Upper lobe of right lung (tissue), 1 donor: ENCODE measurements at places on chromosomes 1 and 21. TPM values are rescaled to one million over a fixed set of nuclear protein-coding genes. Genes with fewer than 3 reads are reported as not detected.
A peak's percentile ranks its signal among the peaks of the same experiment; 100 is the strongest.

GRCh38 chr1:60387175-60387574 lies 313.6 kb upstream of the C1orf87 start:
- H3K4me1 ChIP-seq = no peaks in the 10 kb centered on the region
- no peak overlapping the region for H3K4me3 ChIP-seq
- H3K27me3 ChIP-seq = no peaks in the 10 kb centered on the region
- H3K36me3 ChIP-seq = no peaks in the 10 kb centered on the region
- H3K27ac ChIP-seq = no peak overlapping the region
- no peak for DNase-seq

DNA sequence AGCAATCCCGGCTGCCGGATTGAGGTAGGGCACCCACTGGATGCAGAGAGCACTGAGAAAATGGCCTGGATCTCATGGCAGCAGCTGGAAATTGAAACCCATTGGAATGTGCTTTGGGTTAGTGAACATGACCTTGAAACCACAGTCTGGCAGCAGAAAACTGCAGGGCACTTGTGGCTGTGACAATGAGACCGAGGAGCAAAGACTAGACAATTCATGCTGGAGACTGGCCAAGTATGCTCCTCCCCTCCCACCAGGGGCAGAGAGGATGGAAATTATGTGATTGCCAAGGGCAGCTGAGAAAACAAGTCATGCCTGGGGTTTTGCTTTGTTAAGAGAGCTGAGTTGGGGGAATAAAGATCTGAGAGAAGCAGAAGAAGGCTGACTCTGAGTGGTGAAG lies 60.7 kb downstream of the ZNF697 start:
- no peak overlapping the region for H3K4me3 ChIP-seq
- H3K36me3 ChIP-seq = no peaks in the 10 kb centered on the region
- H3K27ac ChIP-seq = no peak overlapping the region
- peaks cover 12% of the 10 kb centered on the region for H3K4me1 ChIP-seq
- DNase-seq = no peak

- no peaks in the 10 kb centered on the region for H3K36me3 ChIP-seq
- peak; percentile 19 for DNase-seq
- no peak overlapping the region for H3K27ac ChIP-seq
- H3K4me3 ChIP-seq = no peak overlapping the region
- no peaks in the 10 kb centered on the region for H3K4me1 ChIP-seq
Measured at GRCh38 chr1:30405631-30406212, 317.7 kb downstream of the MATN1 start.

GRCh38 chr1:235823684-235824083 lies 43.0 kb downstream of the LYST start:
- H3K4me1 ChIP-seq = no peaks in the 10 kb centered on the region
- no peak for DNase-seq
- H3K4me3 ChIP-seq = no peak overlapping the region
- peaks cover 10% of the 10 kb centered on the region for H3K36me3 ChIP-seq

DNA sequence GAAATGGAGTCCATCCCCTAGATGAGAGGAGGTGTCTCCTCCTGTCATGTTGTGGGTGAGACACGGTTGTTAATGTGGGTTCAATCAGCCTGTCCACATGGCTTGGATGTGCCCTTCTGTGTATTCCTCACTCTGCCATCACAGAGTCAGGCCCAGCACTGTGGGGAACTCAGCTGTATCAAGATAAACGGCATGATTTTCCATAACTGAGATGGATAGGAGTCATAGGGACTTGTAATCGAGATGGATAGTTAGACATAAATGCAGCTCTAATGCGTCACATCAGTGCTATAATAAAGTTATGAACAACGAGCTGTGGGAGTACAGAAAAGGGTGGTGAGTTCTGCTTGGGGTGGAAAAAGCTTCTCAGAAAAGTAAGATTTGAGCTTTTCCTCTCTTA lies 152.9 kb downstream of the RWDD3 start:
- H3K27me3 ChIP-seq = no peaks in the 10 kb centered on the region
- no peaks in the 10 kb centered on the region for H3K4me1 ChIP-seq
- no peak overlapping the region for H3K27ac ChIP-seq
- DNase-seq = no peak
- H3K4me3 ChIP-seq = no peak overlapping the region
- no peaks in the 10 kb centered on the region for H3K36me3 ChIP-seq

- H3K4me1 ChIP-seq = no peaks in the 10 kb centered on the region
- no peak for DNase-seq
- no peak overlapping the region for H3K4me3 ChIP-seq
- no peak overlapping the region for H3K27ac ChIP-seq
- no peaks in the 10 kb centered on the region for H3K36me3 ChIP-seq
Measured at GRCh38 chr1:107559881-107560280, 405.1 kb downstream of the VAV3 start.

GRCh38 chr1:117070124-117070523 lies 10.0 kb downstream of the TTF2 start:
- DNase-seq = no peak
- no peaks in the 10 kb centered on the region for H3K4me1 ChIP-seq
- H3K27ac ChIP-seq = no peak overlapping the region

DNA sequence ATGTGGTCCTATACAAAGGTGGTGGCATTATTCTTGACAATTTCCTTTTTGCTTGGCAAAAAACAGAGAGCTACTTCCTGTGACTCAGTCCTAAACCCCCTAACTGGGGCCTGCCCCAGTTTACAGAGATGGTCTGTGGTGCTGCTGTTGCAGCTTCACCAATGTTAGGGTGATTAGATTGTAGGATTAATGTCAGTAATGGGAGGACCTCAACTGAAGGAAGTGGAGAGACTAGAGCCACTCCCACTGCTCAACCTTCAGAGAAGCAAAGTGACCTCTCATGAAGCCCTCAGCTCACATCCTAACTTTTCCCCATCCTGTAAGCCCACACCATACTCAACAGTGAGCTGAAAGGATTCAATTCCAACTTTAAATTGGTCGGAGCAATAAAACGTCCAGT lies 3.6 kb downstream of the S100A6 start:
- H3K36me3 ChIP-seq = peaks cover 10% of the 10 kb centered on the region
- H3K4me1 ChIP-seq = peaks cover 40% of the 10 kb centered on the region
- no peak overlapping the region for H3K4me3 ChIP-seq
- peak; percentile 6 for DNase-seq

DNA sequence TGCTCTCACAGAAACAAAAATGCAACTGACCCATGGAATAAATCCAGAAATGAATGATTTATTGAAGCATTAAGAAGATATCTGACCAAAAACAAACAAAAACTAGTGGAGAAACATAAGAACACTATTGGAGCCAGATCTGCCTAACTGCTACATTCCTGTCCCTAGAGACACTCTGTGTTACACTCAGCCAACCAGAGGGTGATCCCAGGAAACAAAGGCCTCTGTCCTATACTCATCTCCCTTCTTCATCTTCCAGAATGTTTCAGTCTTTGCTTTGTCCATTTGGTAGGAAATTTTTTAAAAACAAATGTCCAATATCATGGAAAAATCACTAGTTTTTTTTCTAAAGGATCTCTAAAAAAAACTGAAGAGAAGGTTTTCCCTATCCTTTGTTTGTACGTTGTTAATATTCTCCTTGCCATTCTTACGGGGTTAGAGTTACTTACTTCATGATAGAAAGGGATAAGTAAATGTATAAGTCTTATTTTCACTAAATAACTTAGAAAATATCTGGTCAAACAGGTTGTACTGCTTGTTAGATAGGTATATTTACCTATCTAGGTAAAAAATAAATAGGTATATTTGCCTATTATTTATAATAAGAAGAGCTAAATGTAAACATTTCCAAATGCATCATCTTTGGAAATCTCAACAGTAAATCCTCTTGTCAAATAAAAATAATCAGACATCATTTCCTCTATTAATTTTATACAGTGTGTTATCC lies 59.1 kb downstream of the NME7 start:
- no peaks in the 10 kb centered on the region for H3K27me3 ChIP-seq
- H3K36me3 ChIP-seq = no peaks in the 10 kb centered on the region
- no peak overlapping the region for H3K4me3 ChIP-seq
- no peak for DNase-seq
- H3K27ac ChIP-seq = no peak overlapping the region
- no peaks in the 10 kb centered on the region for H3K4me1 ChIP-seq

DNA sequence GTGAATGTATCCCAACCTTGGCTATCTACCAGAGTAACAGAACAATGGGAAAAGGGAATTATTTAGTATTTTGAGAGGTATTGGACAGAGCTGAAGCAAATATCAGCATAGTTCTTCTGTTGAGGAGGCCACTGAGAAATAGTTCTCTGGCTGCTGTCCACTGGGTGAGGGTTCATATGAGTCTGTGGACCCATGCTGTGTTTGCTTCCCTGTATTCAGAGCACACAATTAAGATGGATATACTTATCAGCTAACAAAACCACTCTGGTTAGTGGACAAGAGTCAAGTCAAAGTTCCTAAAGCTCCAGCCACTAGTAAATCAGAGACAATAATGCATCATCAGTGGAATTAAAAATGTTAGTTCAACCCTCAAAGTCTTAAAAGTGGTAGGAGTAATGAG lies 66.1 kb downstream of the RGS18 start:
- DNase-seq = no peak
- no peaks in the 10 kb centered on the region for H3K4me1 ChIP-seq
- H3K36me3 ChIP-seq = no peaks in the 10 kb centered on the region
- no peaks in the 10 kb centered on the region for H3K27me3 ChIP-seq

DNA sequence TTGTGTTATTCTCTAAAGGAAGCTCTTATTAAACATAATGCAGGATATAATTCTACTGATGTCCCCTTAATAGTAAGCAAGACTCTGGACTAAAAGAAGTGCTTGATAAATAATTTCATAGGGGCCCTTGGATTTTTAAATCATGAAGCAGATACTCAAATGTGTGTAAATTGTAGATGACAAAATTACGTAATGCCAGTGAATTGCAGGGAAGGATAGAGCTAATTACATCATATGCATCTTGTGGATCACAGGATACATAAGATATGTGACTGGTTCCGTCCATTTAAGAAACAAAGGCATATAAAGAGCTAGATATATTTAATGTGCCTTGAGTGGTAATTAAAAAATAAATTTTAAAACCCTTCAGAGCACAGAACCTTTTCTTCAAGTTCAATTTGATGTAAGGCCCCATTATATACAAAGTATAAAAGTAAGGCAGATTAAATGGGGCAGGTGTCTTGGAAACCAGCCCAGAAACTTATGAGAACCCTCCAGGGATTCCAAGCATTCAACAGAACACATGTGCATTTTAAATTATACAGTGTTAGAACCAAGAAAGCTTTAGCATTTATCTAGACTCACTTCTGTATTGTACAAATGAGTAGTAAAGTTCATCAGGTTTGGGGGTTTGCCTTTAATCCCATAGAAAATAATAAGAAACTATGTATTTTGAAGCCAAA lies 190.4 kb downstream of the NCAM2 start:
- H3K27me3 ChIP-seq = no peaks in the 10 kb centered on the region
- H3K27ac ChIP-seq = no peak overlapping the region

The LIN28A gene
- total RNA-seq = not detected

The KRTAP19-3 gene
- not detected for total RNA-seq

The NTNG1 gene
- 12.6 TPM for total RNA-seq

The IBA57 gene
- total RNA-seq = 13.0 TPM

The TMEM201 gene
- total RNA-seq = 8.5 TPM

The SPRR5 gene
- not detected for total RNA-seq

The FAM229A gene
- 9.3 TPM for total RNA-seq

The RGS8 gene
- total RNA-seq = not detected

The KRTAP25-1 gene
- not detected for total RNA-seq

The FALEC gene
- 1.0 TPM for total RNA-seq

The OPTC gene
- total RNA-seq = not detected
